ENCODE measurements at places on chromosomes 2 and 18.

DNA sequence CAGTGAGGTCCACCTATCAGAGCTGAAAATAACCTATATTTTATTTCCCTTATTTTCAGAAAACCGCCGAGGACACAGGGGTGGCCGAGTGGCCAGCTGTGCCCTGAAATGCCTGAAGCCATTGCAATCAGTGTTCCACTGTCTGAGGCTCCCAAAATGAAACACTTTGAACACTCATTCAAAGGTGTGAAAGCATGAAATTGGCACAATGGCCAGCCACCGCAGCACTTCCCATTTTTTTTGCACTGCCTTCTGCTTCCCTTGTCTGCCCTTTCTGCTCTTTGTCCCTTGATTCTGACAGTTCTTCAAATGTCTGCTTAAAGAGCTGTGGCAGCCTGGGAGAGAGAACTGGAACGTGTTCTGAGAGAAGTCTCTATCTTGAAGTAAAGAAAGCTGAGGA, 1127.5 kb upstream of the CELF4 start:
- no peak for DNase-seq

GRCh38 chr2:101157272-101157671, 6.1 kb upstream of the TBC1D8 start:
- DNase-seq, result no peak

GRCh38 chr2:163736433-163737189, 803 bp upstream of the FIGN start:
- DNase-seq, result peak; percentile 41

DNA sequence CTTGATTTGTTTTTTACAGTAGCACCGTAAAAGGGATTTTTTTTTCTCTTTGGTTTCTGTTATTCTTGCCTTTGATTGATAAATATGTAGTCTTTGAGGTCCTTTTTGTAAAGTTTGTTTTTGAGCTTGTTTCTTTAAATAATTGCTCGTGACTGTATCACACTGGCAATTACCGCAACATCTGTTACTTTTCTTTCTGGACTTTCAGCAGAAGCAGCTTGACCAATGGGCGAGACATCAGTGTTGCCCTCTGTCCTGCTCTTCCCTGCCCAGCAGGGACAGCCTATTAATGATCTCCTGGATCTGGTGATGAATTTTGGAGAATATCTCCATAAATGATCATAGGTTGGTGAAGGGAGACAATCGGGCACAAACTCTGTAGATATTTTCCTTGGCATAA, 74.9 kb downstream of the TDRD15 start:
- DNase-seq, result no peak

DNA sequence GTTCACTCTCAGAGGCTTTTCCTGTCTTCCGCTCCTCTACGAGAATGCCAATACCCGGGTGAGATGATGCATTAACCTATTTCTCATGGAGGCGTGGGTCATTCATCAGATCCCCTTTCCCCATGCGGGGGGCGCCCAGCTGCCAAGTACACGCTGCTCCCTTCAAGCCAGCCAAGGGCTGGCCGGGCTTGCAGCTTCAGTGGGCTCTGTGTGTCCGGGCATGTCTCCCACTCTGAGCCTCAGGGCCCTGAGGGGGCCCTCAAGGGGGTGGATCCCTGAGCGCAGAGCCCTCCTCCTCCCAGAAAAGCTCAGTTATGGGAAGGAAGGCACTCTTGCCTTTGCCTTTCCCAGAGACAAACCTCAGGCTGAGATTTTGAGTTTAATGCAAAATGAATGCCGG, 431.8 kb upstream of the MYT1L start:
- no peak for DNase-seq

- DNase-seq, result no peak
Observed at GRCh38 chr2:151230627-151231140, 31.0 kb downstream of the RBM43 start.

DNA sequence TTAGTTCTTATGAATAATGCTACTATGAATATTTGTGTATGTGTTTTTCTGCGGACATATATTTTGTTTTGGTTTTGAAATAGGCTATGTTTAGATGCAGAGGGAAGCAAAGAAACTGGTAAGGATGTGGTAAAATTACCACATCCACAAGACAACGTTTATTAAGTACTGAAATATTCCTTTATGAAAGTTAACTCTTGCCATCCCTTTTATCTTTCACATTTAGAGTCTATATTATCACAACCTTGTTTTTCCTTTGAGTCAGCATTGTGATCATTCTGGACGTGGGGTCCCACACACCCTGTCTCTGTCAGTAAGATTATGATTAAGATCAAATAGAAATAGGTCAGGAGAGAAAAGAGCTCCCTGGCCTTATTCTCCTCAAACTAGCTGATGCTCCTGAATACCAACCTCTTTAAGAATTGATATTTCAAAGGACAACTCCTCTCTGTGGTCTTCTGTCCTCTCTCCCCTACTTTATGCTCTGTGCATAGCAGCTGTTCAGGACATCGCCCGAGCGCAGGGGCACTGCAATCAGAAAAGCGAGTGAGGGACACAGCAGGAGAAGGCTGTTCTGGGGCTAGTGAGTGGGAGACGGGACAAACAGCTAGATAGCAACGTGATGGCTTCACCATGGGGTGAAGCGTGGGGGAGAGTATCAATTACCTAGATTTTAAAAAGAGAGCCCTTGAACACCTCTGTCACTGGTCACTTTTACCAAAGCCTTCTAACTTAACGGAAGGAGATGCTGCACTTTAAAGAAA, 12.2 kb downstream of the METAP1D start:
- DNase-seq, result no peak

DNA sequence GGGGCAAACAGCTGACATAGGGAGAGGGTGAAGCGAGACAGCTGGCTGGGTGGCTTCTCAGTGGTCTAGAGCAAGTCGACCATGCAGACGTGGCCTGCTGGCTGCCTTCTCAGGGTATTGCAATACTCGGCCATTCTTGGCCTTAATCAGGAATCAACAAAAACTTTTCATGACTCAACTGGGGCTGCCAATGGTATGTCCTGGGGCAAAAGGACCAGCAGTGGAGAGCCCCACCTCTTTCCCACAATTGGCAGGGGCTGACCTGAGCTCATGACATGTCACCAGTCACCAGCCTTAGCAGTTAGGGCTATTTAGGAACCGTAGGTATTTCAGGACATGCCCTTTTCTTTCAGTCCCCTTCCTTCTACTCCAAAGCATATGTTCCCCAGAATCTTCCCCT, 19.1 kb downstream of the PLA2R1 start:
- no peak for DNase-seq

DNA sequence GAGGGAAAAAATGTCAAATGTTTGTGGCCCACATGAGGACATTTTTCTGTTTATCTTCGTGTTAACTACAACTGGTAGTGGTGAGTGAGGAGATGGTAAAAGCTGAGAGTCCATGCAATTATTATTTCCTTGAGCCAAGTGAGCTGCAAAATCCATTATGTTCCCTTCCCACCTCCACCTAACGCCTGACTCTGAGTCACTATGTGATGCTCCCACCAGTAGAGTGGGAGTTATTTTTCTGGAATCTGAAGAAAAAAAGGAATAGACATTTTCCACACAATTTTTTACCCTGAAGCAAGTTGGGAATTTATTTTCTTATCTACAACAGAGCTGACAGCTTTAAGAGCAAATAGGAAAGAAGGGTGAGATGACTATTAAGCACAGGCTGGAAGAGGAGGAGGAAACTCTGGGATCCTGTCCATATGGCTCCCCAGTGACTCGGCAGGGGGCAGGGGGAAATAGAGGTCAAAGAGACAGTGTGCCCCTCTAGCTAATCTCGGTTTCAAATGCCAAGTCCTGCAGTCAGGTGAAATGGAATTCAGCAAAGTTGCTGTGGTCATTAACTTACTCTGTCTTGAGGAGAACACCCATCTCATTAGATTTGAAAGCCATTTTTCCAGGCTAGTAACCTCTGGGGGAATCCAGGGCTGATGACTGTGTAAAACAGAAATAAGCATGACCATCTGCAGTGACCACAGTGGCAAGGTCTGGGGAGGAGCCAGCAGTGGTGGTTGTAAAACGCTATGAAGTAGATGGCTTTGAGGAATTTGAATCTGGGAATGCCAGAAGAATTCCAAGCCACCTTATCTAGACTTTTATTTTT, 463.9 kb downstream of the STK39 start:
- peak; percentile 96 for DNase-seq

DNA sequence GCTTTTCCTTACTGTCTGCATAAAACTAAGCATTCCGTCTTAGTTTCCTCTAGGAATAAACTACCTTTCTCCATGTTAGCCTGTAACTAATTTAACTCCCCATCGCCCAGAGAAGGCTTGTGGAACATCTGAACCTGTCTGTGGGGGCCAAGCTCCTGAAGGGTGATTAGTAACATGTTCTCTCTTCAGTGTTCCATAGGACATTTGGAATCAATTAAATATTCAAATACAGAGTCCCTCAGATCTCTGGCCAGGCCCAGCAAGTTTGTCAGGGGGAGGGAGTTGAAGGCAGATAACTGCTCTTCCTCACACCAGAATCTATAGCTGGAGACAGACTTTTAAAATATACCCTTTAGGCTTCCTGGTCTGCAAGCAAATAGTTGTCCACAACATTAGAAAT, 8.8 kb downstream of the RDH14 start:
- no peak for DNase-seq

GRCh38 chr18:934518-935133, 30.0 kb downstream of the ADCYAP1 start:
- no peak for DNase-seq

GRCh38 chr18:8928044-8928443, 174.5 kb upstream of the NDUFV2 start:
- DNase-seq, result no peak

DNA sequence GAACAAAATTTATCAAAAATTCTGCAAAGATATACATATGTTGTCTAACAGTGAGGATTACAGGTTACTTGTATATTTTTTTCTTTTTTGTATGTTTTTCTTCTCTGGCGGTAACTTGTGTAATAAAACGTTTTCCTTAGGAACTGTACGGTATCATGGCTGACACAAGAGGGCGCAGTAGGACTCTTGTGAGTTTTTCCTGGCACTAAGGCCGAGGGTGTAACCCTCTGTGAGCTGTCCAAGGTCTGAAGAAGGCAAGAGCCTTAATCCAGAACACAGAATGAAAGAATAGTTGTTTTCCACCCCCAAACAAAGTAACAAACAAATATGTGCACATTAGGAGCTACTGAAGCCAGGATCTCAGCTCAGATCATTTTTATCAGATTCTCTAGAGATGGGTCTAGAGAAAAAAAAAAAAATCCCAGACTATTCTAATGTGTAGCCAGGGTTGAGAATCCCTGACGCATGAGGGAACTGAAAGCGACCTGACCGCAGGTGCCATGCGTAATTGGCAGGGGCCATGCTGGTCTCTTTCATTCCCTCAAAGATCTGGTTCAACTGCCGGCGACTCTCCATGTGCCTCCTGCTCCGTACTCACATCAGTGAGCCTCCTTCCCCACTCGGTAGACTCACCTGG, 27.0 kb downstream of the TMEM200C start:
- peak; percentile 62 for DNase-seq

GRCh38 chr2:234960175-234961088, 8.6 kb downstream of the SH3BP4 start:
- no peak for DNase-seq

- DNase-seq, result no peak
Observed at GRCh38 chr2:103960951-103961350, 893.0 kb upstream of the POU3F3 start.

GRCh38 chr18:54928236-54928635, 31.0 kb downstream of the CCDC68 start:
- DNase-seq, result no peak

- DNase-seq, result no peak
Observed at GRCh38 chr2:11830708-11831301, 84.4 kb downstream of the LPIN1 start.

DNA sequence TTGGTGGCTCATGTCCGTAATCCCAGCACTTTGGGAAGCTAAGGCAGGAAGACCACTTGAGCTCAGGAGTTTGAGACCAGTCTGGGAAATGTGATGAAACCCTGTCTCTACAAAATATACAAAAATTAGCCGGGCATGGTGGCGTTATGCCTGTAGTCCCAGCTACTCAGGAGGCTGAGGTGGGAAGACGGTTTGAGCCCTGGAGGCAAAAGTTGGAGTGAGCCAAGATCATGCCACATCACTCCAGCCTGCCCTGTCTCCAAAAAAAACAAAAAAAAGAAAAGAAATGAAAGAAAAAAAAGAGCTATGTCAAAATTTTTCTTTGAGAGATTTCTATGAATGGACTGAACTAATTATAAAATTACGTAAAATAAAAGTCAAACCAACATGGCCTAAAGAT, 34.7 kb downstream of the ROCK2 start:
- no peak for DNase-seq

DNA sequence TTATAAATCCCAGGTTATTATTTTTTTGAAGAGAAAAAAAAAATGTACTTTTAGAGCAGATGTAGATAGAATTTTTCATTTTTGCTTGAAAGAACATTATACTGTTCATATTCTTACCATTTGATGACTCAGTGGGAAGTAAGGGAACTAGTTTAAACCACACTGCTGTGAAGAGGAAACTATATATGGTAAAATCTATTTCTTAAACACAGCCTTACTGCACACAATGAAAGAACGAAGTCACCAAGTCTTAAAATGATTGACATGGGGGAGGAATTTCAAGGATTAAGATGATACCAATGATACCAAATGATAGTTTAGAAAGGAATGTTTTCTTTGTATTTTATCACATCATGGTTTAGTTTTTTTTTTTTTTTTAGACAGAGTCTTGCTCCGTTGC, 5.0 kb downstream of the ACTR2 start:
- peak; percentile 88 for DNase-seq

DNA sequence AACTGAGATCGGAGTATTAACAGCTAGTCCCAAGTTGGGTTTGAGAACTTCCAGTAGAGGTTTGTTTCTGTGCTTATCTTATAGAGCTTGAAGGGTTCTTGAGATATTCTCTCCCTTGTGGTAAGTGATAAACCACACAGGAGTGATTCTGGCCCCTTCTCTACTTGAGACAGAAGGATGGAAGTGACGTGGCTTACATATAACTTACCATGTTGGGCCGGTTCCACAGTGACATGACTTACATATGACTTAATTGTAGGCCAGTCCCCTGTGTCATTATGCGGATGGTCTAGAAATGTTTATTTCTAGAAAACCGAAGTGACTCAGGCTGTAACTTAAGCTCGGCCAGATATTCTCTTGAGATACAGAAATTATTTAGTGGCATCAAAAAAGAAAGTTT, 62.7 kb downstream of the TRAPPC12 start:
- DNase-seq, result no peak

- no peak for DNase-seq
Observed at GRCh38 chr2:56108806-56109205, 75.0 kb upstream of the CCDC85A start.

GRCh38 chr2:36545871-36546416, 52.0 kb downstream of the FEZ2 start:
- DNase-seq, result no peak

DNA sequence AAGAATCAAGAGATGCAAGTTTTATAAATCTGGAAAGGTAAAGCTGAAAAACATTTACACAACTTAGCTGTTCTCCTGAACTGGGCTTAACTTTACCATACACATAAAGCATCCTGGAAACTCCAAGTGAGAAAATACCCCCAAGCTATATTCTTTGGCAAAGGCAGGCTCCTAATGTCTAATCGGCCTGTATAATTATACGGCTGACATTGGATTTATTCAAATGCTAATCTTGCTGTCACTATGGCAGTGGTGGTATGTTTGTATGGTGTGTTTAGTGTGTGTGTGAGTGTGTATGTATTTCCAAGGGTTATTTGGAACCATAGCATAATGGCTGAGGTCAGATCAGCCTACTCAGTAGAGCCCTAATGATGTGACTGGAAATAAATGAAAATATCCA, 1031.8 kb upstream of the ZEB2 start:
- no peak for DNase-seq

- DNase-seq, result no peak
Observed at GRCh38 chr2:235951493-235951892, 216.7 kb downstream of the GBX2 start.

Data from RCC 7860 (cell line).